Thymus (tissue), 14 donors: ENCODE measurements at places on chromosomes 3 and 15. TPM values are rescaled to one million over a fixed set of nuclear protein-coding genes. Genes with fewer than 3 reads are reported as not detected.
A peak's percentile ranks its signal among the peaks of the same experiment; 100 is the strongest.

- no peak for DNase-seq
Observed at GRCh38 chr3:97979610-97980009, 7.4 kb upstream of the RIOX2 start.

GRCh38 chr15:42921342-42921731 is 759 bp upstream of the TTBK2 start:
- DNase-seq, result peak; percentile 26

- DNase-seq, result no peak
Observed at GRCh38 chr3:146313746-146314111, 62.8 kb upstream of the PLSCR4 start.

GRCh38 chr3:24640330-24640877 is 145.8 kb upstream of the THRB start:
- no peak for DNase-seq

GRCh38 chr3:132469326-132469725 is 52.0 kb downstream of the DNAJC13 start:
- DNase-seq, result no peak

DNA sequence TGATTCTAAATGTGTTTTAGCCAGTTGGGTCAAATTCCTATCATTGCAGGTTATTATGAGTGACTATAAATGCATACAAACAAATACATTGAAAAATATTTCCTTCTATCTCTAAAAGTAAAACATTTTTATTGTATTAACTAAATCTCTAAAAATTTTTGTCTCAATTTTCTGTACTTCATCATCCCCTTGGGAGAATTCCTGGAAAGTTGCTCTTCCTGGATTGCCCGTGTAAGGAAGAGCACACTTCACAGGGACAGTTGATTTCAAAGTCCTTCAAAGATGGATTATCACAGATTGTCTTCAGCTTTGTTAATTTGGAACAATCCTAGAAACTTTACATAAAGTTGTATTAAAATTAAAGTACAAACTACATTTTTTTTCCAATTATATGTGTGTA is 595.6 kb downstream of the ROBO1 start:
- DNase-seq, result no peak

DNA sequence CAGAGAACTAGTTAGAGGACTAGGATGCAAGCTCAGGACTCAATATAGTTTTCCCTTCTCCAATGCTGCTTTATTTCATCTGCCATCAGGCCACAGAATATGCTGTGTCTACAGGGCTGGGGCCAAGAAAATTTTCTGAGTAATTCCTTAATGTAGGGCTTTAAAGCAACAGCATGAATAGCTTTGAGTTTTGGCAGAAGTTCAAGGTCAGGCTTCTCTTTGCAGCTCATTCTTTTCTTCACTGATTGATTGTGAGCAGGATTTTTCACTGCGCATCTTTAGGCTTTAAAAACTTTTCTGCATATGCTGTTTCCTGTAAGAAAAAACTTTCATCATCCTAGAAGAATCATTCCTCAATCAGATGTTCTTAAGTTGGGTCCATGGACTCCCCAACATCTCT is 4.6 kb downstream of the TMEM108 start:
- DNase-seq, result no peak

DNA sequence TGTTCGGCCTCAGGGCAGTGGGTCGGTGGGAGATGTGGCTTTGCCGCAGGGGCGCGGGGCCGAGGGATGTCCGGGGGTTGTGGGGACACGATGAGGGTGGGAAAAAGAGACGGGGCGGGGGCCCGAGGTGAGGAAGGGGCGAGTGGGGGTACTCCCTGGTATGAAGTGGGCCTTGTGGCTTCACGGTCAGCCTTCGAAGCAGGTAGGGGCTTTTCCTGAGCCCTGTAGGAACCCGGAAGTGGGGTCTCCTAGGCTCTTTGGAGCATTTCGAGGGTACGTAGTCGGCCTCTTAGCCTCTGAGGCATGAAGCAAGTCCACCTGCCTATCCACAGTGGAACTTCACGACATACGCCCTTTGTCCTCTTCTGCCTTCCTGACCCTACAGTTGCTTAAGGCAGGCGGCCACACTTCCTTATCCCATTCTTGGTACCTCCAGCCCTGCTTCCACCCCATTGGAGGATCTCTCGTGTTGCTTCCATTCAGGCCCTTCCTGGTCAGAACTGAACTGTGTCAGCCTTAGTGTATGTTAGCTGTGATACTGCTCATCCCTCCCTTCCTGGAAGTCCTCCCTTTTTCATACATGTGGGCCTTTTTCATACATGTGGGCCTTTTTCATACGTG is 389 bp downstream of the ARPC4 start:
- DNase-seq, result peak; percentile 53

- DNase-seq, result no peak
Observed at GRCh38 chr3:50164984-50165909, 10.1 kb downstream of the SEMA3F start.

DNA sequence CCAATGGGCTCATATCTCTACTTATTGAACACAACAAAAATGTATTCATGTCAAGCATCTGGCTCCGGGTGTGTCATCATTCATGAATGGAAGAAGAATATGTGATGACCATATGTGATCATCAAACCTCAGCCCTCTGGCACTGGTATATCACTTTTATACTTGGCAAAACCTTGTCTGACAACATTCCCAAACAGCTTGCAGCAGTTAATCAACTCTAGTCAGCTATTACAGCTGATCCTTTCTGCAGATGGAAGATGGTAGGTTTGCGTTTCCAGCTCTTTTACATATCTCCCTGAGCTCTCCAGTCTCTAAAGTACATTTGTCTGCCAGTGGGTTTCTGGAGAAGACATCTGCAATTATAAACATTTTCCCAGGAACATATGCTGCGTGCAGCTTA is 6.6 kb downstream of the PLSCR5 start:
- no peak for DNase-seq

- DNase-seq, result no peak
Observed at GRCh38 chr3:51535146-51536019, 3.1 kb upstream of the RAD54L2 start.

GRCh38 chr3:122936986-122937385 is 90.6 kb downstream of the SEMA5B start:
- no peak for DNase-seq

DNA sequence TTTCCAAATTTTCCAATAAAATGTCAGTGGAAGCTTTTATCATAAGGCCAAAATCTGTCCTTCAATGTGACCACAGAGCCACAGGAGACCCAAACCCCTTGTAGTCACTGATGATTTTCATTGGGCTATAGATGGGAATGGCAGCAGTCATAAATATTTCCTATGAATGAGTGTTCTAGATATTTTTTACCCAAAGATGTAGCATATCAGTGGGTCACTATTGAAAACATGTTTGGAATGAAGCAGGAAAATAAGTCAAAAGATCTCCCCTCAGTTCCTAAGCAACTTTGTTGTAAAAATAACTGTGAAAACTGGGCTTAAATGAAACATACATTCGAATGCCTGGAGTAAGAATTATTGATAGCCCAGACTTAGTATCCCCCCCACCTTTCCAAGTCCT is 49.0 kb downstream of the NKIRAS1 start:
- DNase-seq, result no peak

- DNase-seq, result no peak
Observed at GRCh38 chr3:160810362-160811236, 54.6 kb downstream of the PPM1L start.

GRCh38 chr3:113287803-113288648 is 76.7 kb downstream of the BOC start:
- no peak for DNase-seq

- no peak for DNase-seq
Observed at GRCh38 chr3:7744850-7745249, 756.8 kb upstream of the LMCD1 start.

DNA sequence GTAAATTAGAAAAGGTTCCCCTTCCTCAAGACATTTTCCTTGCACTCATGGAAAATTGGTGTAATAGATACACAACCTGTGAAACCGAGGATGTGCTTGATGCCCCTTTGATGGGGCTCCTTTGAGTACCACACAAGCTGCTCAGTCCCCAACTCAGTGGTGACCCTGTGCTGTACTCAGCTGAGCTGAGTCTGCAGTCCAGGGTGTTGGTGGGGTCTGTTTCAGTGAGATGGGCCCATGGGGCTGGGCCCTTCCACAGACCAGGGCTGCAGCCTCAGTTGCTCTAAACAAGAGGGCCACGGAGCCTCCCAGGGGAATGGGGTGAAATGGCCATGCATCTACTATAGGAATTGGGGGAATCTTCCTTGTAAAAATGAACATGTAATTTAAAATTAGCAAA is 39.3 kb downstream of the KY start:
- no peak for DNase-seq

DNA sequence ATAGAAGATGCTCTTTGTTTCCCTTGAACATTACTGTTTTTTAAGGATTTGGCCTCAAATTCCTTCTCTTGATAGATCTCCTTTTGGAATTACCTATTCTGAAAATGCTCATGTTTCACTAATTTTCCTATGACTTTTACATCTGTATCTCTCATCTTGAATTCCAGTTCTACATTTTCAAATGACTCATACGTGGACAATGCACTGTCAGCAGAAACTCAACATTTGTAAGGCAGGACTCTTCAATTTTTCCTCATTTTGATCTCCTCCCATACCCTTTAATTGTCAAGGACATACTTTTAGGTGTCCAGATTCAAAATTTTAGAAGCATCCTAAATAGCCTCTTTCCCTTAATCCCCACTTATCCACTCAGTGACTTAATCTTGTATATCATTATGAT is 341.0 kb upstream of the RASGRP1 start:
- no peak for DNase-seq

DNA sequence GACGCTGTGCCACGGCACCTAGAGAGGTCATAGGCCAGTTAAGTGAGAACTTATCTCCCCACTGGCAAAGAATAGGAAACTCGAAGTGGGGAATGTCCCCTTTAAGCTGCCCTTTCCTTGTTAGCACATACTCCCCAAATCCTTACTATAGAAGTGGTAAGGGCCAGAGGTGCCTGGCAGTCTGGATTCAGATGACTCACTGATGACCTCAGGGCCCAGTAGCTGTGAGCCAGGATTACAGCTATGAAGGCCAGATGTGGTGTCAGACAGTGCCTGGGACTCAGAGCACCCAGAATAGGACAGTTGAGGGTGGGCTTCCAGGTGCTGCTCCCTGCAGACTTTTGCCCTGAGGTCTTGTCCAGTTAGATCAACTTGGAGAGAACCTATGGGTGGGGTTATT is 37.7 kb downstream of the PDIA5 start:
- DNase-seq, result no peak

DNA sequence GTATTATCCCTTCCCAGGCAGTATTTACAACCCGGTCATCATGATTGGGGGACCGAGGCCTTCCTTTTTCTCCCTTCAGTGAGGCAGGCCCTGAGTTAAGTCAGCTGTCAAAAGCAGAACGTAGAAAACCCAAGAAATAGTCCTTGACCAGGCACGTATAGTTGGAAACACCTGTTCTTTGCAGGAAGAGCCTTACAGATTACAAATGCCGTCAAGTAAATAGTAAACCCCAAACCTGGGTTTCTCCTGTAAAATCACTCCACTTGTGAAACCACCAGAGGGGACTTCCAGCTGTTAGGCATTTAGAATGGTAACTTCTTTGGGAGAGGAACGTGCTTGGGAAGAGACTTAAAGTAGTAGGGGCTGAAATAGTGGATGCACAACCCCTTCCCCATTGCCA is 1.0 kb upstream of the BTBD1 start:
- no peak for DNase-seq

- DNase-seq, result no peak
Observed at GRCh38 chr3:55160241-55160983, 232.6 kb upstream of the LRTM1 start.

GRCh38 chr15:71151081-71151480 is 35.8 kb downstream of the THSD4 start:
- no peak for DNase-seq

DNA sequence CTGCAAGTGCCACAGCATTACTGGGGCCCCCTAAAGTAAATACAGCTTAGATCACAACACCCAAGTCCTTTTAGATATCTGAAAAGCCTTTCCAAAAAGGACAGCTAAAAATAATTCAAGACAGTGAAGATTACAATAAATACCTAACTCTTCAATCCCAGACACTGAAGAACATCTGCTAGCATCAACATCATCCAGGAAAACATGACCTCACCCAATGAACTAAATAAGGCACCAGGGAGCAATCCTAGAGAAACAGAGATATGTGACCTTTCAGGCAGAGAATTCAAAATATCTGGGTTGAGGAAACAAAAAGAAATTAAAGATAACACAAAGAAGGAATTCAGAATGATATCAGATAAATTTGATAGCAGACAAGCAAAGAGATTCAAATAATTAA is 71.7 kb upstream of the TTC14 start:
- DNase-seq, result no peak

- no peak for DNase-seq
Observed at GRCh38 chr15:23415321-23415865, 31.6 kb downstream of the GOLGA6L2 start.

DNA sequence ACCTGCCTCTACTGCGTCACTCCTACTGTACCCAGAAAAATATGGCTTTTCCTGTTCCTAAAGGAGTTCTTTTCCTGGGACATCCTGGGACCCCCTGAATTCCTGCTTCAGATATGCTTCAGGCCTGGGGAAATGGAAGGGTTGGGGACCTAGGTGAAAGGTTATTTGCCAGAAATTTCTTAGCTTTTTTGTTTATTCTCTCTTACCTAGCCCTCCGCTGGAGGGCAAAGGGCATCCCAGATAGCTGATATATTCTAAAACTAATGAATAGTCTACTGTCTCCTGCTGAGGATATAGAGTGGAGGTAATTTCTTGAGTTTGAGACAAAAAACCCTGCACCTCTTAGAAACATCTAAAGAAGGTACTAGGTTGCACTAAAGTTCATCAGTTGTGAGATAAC is 3.6 kb upstream of the ZNF148 start:
- DNase-seq, result no peak

GRCh38 chr15:38843736-38844590 is 279.3 kb upstream of the RASGRP1 start:
- DNase-seq, result no peak

DNA sequence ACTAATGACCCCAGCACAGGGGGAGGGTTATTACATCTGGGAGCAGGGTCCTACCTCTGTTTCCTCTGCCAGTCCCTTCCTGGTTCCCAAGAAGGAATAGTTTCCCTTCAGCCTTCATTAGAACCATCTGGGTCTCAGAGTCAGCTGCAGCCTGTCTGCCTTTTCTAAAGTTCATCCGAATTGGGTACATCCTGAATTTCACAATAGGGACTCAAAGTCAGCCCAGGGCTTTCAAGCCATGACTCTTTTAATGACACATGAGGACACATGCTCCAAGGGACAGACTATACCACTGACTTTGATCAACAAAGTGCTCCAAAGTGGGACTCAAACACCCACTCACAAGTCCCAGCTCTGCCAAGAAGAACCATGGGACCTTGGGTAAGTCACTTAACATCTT is 12.7 kb upstream of the CRABP1 start:
- no peak for DNase-seq

GRCh38 chr3:194696702-194697101 is 11.0 kb downstream of the FAM43A start:
- no peak for DNase-seq

- DNase-seq, result no peak
Observed at GRCh38 chr3:98361289-98361688, 7.6 kb downstream of the OR5K4 start.

NANOGP8 gene
- total RNA-seq, result not detected

ATXN7 gene
- total RNA-seq, result 11.8 TPM

PRSS50 gene
- 0.05 TPM for total RNA-seq

PPP1R14D gene
- 0.14 TPM for total RNA-seq

SLITRK3 gene
- total RNA-seq, result 0.14 TPM

FBN1 gene
- total RNA-seq, result 19.5 TPM

SYNPR gene
- 0.09 TPM for total RNA-seq

IQSEC1 gene
- total RNA-seq, result 9.4 TPM

TTLL13 gene
- total RNA-seq, result 0.14 TPM

SLC24A5 gene
- total RNA-seq, result 0.05 TPM

LARP6 gene
- total RNA-seq, result 6.3 TPM

MED12L gene
- total RNA-seq, result 1.7 TPM

CASR gene
- 0.09 TPM for total RNA-seq
